ENCODE measurements at places on chromosomes 4 and X.

GRCh38 chr4:168737806-168738172 is 240.9 kb downstream of the PALLD start:
- no peaks in the 10 kb centered on the region for H3K27me3 ChIP-seq
- H3K4me1 ChIP-seq = peaks cover 30% of the 10 kb centered on the region
- no peaks in the 10 kb centered on the region for H3K36me3 ChIP-seq
- DNase-seq = no peak
- H3K27ac ChIP-seq = no peak overlapping the region
- H3K4me3 ChIP-seq = no peak overlapping the region

DNA sequence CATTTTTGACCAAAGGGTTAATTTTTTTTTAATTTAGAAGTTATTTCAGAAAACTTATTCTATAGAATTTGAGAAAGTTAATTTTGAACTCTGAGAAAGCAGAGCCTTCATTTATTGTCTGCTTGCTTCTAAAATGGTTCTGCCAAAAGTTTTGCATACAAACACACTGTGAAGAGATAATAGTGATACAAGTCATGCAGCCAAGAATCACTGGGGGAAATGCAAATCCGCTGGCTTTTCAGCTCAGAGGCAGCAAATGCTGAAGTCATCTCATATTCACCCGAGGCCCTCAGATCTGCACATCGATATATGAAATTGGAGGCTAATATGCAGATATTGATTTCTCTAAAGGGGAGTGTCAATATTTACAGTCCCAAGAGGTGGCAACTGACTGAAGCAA is 186.2 kb downstream of the KIT start:
- DNase-seq = no peak
- H3K4me1 ChIP-seq = no peaks in the 10 kb centered on the region
- H3K4me3 ChIP-seq = no peak overlapping the region
- H3K27ac ChIP-seq = no peak overlapping the region

GRCh38 chrX:111543212-111543741 is 31.8 kb downstream of the SERTM2 start:
- H3K27ac ChIP-seq = no peak overlapping the region
- DNase-seq = no peak
- no peak overlapping the region for H3K4me3 ChIP-seq
- no peaks in the 10 kb centered on the region for H3K36me3 ChIP-seq

GRCh38 chrX:73455171-73455570 is 8.3 kb downstream of the CDX4 start:
- no peaks in the 10 kb centered on the region for H3K27me3 ChIP-seq
- no peak overlapping the region for H3K27ac ChIP-seq
- no peaks in the 10 kb centered on the region for H3K36me3 ChIP-seq
- DNase-seq = no peak
- no peaks in the 10 kb centered on the region for H3K4me1 ChIP-seq

DNA sequence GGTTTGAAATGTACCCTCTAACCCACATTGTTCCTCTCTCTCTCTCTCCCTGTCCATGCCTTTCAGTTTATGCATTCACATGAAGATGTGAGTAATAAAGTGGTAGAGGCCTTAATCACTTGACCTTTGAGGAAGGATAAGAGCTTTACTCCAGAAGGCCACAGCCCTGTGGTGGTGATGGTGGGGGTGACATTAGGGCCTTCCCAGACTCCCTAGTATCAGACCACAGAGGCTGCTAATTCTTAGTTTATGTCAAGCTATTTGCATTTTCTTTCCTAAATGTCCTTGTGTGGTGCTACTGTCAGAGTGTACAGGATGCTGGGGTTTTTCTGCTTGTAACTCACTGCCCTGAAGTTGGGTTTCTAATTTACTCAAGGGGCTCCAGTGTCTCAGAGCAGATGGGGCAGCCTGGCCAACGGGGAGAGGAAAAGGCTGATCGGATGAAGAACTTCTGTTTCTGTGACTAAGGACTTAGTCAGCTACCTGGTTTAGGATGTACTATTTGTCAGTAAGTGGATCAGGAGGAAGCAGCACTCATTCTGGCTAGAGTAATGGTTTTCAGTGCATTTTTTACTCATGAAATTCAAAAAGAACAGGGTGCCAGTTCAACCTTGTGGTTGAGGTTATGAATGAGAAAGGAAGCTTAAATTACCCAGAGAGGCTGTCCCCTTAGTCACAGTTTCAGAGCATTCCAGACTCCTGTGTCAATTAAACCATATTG is 509.6 kb upstream of the DIPK2B start:
- peaks cover 11% of the 10 kb centered on the region for H3K4me1 ChIP-seq
- no peak overlapping the region for H3K4me3 ChIP-seq
- no peaks in the 10 kb centered on the region for H3K27me3 ChIP-seq
- H3K27ac ChIP-seq = peak overlapping the region; percentile 59

DNA sequence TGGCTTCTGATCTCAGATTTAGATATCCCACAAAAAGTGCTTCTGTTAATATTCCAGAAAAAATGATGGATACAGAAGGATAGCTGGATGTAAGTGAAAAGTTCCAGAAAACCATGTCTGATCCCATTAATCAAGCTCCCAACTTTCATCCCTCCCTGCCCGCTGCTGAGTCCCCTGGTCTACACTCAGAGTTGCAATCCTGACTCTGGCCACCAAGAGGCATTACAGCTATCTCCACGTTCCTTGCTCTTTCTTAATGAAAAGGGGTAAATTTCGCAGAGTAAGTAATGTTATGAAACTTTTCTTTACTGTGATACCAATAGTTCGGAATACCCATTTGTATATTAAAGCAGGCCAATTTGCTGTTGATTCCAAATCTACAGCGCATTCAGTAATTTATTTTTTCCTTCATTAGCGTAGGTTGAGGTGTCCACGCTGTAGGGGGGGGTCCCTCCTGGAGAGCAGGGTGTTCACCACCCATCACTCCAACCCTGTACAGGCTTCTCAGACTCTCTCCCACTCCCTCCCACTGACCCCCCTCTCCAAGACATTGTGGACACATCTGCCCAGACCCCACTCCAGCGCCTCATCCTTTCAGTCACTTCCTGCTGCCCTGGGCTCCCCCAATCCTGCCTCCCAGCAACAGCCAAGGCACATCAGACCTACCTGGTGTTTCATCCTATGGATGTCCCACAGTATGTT is 55.1 kb downstream of the RAB40A start:
- no peaks in the 10 kb centered on the region for H3K4me1 ChIP-seq
- H3K36me3 ChIP-seq = no peaks in the 10 kb centered on the region
- no peaks in the 10 kb centered on the region for H3K27me3 ChIP-seq
- H3K27ac ChIP-seq = no peak overlapping the region

- DNase-seq = no peak
- no peaks in the 10 kb centered on the region for H3K4me1 ChIP-seq
- no peaks in the 10 kb centered on the region for H3K36me3 ChIP-seq
- no peak overlapping the region for H3K27ac ChIP-seq
- no peaks in the 10 kb centered on the region for H3K27me3 ChIP-seq
These were observed 246.6 kb downstream of the THOC2 start for GRCh38 chrX:123486297-123486696.

- no peak overlapping the region for H3K4me3 ChIP-seq
- H3K36me3 ChIP-seq = no peaks in the 10 kb centered on the region
- no peaks in the 10 kb centered on the region for H3K27me3 ChIP-seq
- DNase-seq = no peak
These were observed 45.0 kb downstream of the PGRMC2 start for GRCh38 chr4:128242601-128243000.

DNA sequence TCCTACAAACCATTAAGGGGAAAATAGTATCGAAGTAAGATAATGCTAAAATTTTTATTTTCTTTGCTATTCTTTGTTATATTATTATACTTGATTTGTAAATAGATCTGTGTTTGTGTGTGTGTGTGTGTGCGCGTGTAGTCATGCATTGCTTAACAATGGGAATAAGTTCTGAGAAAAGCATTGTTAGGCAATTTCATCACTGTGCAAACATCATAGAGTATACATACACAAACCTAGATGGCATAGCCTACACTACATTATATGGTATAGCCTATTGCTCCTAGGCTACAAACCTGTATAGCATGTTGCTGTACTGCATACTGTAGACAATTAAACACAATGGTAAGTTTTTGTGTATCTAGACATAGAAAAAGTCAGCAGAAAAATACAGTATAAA is 17.1 kb downstream of the MTTP start:
- peaks cover 13% of the 10 kb centered on the region for H3K4me1 ChIP-seq
- H3K36me3 ChIP-seq = no peaks in the 10 kb centered on the region
- no peak overlapping the region for H3K27ac ChIP-seq
- no peak for DNase-seq
- no peaks in the 10 kb centered on the region for H3K27me3 ChIP-seq

DNA sequence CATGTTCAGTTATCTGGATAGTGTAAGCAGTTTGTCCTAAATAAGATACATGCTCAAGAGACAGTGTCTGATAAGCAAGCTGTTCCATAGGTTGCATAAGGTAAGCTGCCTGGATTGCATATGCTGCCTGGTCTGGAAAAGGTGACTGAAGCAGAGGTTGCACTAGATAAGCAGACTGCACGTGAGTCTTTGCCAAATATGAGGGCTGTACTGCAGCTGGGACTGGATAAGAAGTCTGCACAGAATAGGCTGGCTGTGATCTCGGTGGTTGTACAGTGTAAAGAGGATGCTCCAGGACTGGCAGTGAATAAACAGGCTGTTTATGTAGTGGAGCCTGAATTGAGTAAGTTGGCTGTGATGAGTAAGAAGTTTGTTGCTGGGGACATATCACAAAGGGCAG is 68.9 kb downstream of the WNK3 start:
- no peak overlapping the region for H3K4me3 ChIP-seq
- DNase-seq = no peak
- no peaks in the 10 kb centered on the region for H3K27me3 ChIP-seq
- H3K36me3 ChIP-seq = no peaks in the 10 kb centered on the region
- no peaks in the 10 kb centered on the region for H3K4me1 ChIP-seq

DNA sequence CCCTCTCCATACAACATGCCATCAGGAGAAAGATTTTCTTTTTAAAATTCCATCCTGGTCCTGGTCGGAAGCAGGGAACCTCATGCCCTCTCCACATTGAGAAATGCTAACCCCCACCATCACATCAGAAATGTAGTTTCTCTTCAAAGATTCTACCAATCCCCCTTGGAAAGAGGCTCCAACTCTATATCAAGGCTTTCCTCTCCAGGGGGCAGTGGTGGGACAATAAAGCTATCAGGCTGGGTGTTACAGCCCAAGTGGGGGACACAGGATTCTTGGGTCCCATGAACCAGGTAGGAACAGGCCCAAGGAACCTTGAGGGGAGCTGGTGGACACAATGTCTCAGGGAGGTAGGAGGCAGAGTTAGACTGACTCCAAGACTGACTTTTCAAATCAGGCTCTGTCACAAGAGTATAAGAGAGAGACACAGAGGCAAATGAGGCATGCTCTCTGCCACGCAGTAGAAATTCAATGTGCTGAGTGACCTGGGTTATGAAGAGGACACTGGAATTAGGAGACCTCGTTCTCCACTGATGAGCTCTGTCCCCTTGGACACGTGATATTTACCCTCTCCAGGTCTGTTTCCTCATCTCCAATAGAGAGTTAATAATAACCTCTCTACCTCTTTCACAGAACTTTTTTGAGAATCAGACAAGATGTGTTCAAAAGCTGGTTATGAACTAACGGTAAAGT is 4.5 kb downstream of the GJB1 start:
- H3K36me3 ChIP-seq = no peaks in the 10 kb centered on the region
- no peak for DNase-seq
- no peak overlapping the region for H3K27ac ChIP-seq
- no peaks in the 10 kb centered on the region for H3K27me3 ChIP-seq
- H3K4me1 ChIP-seq = no peaks in the 10 kb centered on the region

- DNase-seq = no peak
- H3K4me1 ChIP-seq = no peaks in the 10 kb centered on the region
- no peak overlapping the region for H3K4me3 ChIP-seq
- no peaks in the 10 kb centered on the region for H3K27me3 ChIP-seq
- no peak overlapping the region for H3K27ac ChIP-seq
- no peaks in the 10 kb centered on the region for H3K36me3 ChIP-seq
These were observed 172.7 kb upstream of the USP9X start for GRCh38 chrX:40912576-40912975.
